ENCODE measurements at places on chromosomes 16 and 17.

DNA sequence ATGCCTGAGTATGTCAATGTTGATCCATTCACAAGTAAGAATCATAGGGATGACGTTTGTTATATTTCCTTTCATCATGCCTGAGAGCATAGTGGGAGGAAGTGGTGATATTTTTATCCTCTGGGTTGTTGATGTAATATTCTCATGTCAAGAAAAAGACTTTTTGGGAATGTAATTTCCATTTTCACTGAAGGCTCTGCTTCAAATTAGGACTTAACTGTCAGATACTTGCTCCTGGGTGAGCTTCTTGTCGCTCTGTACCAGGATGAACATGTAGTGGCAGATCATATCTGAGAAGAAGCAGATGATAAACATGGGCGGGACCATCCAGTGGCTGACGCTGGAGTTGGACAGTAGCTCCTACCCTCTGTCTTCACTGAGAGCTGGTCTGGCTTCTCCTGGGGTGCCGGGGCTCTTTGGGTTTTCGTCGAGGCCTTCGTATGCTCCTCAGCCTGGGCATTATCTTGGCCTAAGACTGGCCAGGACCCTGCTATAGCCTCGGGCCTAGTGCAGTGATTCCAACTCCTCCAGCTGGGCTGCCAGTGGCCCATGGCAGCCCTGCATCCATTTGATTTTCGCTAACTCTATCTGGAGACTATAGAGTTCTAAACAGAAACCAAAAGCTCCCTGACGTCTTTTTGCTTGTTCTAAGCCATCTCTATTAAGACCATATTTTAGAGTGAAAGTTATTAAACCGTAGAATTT, 19.7 kb downstream of the CYB5B start:
- DNase-seq: no peak

- DNase-seq: no peak
These were observed 21.8 kb upstream of the ZKSCAN2 start for GRCh38 chr16:25279491-25279890.

- no peak for DNase-seq
These were observed 542.4 kb downstream of the HAPSTR1 start for GRCh38 chr16:9633844-9634243.

GRCh38 chr17:78599419-78599818, 22.2 kb upstream of the DNAH17 start:
- no peak for DNase-seq

DNA sequence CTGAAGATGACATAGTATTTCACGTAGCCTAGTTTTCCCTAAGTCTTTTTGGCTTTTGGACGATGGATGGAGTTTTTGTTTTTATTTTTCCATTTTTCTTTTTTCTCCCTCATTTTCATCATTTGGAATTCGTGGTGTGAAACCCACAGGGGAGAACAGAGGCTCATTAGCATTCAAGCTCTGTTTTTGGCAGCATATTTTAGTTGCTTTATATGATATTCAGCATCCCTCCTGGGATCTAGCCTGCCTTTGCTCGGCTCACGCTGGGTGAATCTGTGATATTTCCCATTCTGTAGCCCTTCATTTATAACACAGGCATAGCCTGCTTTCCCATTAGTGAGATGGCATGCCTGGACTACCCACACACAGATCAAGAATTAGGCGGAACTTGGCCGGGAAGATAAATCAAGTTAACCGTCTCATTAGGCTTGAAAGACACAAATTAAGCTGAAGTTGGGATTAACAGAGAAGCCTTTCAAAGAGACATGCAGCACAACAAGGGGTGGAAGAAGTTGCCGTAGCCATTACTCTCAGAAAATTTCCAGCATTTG, 20.1 kb upstream of the CLEC19A start:
- DNase-seq: no peak

- DNase-seq: no peak
These were observed 3.8 kb downstream of the WFDC1 start for GRCh38 chr16:84298376-84298899.

- DNase-seq: no peak
These were observed 7.0 kb downstream of the DPEP1 start for GRCh38 chr16:89620406-89620841.

- DNase-seq: no peak
These were observed 751 bp downstream of the DCAF7 start for GRCh38 chr17:63550817-63551639.

DNA sequence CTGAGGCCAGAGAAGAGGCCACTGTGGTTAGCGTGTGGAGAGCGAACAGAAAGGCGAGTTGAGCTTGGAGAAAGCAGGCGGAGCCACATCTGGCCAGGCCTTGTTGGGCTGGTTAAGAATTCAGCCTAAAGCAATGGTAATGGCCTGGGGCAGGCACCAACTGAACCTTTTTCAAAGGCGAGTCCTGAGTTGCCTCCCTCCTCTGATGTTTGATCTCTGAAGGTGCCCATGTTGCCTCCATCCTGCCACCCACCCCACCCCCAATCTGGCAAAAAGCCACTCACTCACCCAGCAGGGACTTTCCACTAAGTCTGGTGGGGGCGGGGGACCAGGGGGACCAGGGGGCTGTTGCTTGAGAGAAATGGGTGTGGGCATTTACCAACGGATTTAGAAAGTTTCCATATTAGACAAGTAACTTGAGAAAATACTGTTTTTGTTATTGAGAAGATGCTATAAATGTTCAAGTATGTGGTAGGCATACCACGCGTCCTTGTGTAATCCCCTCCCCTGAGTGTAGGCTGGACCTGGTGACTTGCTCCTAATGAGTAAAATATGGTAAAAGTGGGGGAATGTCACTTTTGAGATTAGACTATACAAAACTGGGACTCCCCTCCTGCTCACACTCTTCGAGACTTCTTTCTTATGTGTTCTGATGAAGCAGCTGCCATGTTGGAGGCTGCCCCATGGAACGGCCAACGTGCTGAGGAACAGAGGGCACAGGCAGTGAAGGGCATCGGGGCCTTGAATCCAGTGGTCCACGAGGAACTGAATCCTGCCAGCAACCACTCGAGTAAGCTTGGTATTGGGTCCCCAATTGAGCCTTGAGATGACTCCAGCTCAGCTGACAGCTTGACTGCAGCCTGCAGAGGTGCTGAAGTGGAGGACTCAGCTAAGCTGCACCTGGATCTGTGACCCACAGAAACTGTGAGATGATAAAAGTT, 29.9 kb upstream of the TNS4 start:
- DNase-seq: no peak

DNA sequence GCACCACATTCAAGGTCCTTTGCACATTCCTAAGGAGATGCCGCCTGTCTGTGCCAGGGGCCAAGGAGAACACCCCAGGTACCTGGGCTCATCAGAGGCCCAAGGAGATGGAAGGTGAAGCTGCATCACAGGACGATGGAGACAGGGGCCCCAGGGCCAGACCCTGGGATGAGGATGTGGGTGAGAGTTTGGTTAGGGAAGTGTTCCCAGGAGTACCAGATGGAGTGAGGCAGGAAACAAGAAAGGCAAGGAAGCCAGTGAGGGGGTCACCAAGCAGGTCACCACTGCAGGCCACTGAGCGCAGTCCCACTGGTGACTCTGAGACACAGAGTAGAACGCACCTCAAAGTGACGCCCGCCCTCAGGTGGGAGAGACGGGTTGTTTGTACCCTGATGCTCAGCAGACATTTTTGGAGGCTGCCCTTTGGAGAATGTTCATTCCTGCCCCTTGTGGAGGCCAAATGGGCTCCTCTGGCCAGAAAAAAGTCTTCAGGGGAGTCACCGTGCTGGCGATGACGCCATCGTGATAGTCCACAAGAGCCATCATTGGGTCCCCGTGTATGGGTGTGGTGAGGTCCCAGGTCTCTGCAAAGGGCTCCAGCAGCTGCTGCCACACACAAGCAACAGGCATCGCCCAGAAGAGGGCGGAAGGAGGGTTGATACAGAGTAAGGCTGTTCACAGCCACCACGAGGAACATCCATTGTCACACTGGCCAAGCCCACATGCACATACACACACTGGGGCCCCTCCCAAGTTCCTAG, 57.5 kb downstream of the BEAN1 start:
- no peak for DNase-seq

DNA sequence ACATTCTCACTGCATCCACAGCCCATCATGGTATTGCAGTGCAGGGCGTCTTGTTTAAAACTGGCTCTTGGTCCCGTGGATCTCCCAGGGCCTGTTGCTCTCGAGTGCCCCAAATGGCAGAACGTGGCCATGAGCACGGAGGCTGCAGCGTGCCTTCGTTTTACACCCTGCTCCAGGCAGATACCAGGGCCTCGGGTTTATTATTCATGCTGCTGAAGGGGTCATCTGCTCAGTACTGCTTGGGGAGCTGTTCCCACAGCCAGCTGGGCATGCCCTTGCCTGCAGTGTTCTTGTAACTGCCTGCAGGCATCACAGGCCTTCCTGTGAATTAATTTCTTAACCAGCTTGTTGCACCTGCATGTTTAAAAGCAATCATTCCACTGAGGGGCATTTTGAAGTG, 129.7 kb upstream of the CHMP6 start:
- no peak for DNase-seq

- DNase-seq: no peak
These were observed 48.8 kb downstream of the MYH11 start for GRCh38 chr16:15808071-15808470.

- DNase-seq: no peak
These were observed 11.2 kb upstream of the SMTNL2 start for GRCh38 chr17:4573115-4573514.

- no peak for DNase-seq
These were observed 26.6 kb downstream of the GSE1 start for GRCh38 chr16:85639529-85640253.

- no peak for DNase-seq
These were observed 40.2 kb downstream of the ZNF750 start for GRCh38 chr17:82799591-82799990.

DNA sequence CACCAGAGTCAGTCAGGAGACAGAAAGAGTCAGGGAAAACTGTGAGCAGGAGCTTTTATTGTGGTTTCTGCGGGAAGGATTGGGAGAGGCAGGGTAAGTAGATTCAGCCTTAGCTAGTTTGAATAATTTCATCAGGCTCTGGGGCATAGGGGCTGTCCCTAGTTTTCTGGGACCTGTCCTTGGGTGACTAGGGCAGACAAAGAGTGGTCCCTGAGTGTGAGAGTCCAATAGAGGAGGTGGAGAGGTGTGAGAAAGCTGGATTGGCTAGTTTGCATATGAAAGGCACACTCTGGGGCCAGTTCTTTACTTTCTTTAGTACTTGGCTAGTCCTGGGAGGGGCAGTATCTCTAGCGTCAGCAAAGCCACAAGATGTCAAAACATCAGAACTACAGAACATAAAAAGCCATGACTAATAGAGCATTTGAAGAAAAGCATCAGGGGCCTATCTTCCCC, 255.6 kb downstream of the HS3ST3A1 start:
- no peak for DNase-seq

- DNase-seq: peak; percentile 68
These were observed 2.7 kb upstream of the HSD11B2 start for GRCh38 chr16:67428146-67428731.

- DNase-seq: no peak
These were observed 581.0 kb downstream of the KCNJ18 start for GRCh38 chr17:22273308-22273707.

GRCh38 chr17:40848583-40849235, 18.3 kb downstream of the KRT12 start:
- DNase-seq: no peak

- no peak for DNase-seq
These were observed 702 bp downstream of the SPN start for GRCh38 chr16:29663807-29664090.

DNA sequence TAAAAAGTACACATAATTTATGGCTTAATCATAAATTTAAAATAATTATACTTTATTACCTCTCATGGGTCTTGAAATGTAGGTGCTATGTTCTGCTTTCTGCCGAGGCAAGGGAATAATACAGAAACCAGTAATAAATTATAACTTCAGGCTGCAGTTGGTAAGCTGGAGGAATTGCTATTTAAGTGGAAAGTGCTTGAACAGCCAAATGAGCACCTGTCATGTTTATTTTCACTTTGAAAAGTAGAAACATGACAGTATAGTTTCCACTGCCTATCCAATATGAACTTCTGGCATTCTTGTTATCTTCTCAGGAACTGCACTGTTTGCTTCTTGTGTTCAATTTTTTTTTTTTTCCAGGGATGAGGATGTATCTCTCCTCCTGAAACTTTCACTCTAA, 146.0 kb downstream of the FTO start:
- DNase-seq: no peak

DNA sequence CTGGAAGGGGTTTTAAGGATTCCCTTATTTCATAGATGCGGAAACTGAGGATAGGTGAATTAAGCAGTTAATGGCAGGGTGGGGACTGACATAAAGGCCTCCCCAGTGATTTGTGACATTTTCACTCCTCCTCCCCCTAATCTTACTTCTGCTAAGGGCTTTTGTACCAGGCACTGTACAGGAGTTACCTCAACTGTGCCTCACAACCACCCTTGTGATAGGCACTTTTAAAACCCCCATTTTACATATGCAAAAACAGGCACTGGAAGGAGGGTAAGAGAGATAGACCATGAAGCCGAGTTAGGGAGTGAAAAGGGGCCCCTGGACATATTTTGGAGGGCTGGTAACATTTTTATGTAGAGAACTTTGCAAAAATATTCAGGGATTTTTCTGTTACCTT, 862 bp upstream of the GDE1 start:
- no peak for DNase-seq

GRCh38 chr16:15398618-15399316, 3.2 kb downstream of the MPV17L start:
- DNase-seq: no peak

DNA sequence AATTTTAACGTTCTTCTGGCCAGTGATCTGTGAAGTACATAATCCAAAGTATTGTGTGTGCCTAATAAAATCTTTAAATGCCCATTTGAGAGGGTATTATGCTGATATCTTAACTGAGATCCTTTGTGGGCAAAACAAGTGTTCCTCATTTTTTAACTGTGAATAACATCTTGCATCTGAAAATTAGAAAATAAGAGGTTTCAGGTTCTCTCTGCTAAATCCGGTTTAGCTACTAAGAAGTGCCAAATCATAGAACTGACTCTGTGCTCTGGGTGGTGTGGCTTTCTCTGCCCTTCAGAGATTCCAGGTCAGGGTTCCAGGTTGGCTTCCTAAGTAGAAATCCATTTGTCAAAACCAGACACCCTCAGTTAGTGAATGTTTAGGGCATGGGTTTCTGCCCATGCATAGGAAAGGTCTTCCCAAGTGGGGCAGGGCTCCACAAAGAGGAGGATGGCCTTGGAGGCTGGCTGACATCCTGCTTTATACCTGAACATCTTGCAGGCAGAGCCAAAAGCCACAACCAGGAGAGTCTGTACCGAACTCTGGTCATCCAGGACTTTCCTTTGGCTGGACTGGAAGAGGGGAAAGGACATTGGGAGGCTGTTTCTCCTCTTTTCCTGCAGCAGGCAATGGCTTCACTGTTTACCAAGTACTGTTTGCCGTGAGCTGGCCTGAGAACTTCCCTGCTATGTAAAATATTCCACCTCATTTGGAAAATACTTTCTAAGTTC, 8.5 kb downstream of the ALDH3A2 start:
- no peak for DNase-seq

DNA sequence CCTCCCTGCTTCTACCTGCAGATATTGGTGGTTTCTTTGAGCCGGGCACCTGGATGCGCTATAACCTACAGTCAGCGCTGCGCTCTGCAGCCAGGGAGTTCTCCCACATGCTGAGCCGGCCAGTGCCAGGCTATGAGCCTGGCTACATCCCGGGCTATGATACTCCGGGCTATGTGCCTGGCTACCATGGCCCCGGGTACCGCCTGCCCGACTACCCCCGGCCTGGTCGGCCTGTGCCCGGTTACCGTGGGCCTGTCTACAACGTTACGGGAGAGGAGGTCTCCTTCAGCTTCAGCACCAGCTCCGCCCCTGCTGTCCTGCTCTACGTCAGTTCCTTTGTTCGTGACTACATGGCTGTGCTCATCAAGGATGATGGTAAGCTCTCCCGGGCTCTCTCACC, 13.2 kb downstream of the CNTNAP1 start:
- no peak for DNase-seq

GRCh38 chr16:57358086-57358420, 530 bp upstream of the CCL22 start:
- DNase-seq: no peak
